Muscle of back (tissue), 13 donors: ENCODE measurements at places on chromosomes 11 and 22. TPM values are rescaled to one million over a fixed set of nuclear protein-coding genes. Genes with fewer than 3 reads are reported as not detected.

DNA sequence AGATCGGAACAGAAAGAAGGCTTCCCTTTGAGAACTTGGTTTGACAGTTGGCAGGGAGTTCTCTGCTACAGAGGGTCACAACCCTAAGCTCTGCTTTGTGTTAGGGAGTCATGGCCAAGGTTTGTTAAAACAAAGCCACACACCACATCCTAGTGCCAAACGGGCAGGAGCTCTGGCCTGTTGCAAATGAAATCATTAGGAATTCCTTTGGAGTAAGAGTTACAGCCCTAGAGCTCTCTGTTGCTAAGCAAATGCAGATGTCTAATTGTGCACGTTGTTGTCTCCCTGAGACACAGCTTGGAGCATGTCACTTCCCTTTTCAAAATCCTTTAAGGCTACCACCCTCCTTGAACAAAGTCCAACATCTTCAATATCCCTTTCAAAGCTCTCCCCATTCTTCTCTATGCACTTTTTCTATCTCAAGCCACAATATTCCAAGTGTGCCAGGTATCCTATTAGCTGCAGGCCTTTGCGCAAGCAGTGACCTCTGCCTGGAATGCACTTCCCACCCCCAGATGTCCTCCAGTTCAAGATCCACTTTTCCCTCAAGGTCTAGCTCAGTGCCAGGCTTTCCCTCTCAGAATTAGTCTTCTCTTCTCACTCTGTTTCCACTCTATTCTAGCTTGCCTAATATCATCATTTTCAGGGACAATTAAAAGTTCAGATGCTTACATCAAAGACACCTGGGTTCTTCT lies 253.7 kb upstream of the POU2AF2 start:
- peak; percentile 82 for DNase-seq

SMCO4 gene
- polyA plus RNA-seq, result 12.6 TPM

KCNQ1OT1 gene
- 1.6 TPM for polyA plus RNA-seq

DNA sequence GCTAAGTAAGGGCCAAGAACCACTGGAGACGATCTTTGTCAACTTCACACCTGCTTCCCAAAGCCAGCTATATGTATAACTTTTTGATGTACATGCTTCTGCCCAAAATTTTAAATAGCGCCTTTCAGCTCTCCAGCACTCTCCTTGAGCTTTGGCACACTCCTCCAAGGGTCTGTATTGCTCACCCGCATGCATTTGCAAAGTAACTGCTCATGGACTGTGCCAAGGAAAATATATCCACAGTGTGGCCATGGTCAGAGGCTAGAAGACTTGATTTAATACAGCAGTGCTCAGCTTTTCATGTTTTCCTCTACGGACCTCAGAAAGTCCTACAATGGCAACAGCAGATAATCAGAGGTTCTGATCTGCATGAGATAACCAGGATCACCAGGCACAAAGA lies 550.1 kb downstream of the SOX6 start:
- DNase-seq, result no peak
